ENCODE measurements at places on chromosomes 5 and 9.

GRCh38 chr9:134301387-134302129, 24.7 kb upstream of the RXRA start:
- peak; percentile 13 for DNase-seq

DNA sequence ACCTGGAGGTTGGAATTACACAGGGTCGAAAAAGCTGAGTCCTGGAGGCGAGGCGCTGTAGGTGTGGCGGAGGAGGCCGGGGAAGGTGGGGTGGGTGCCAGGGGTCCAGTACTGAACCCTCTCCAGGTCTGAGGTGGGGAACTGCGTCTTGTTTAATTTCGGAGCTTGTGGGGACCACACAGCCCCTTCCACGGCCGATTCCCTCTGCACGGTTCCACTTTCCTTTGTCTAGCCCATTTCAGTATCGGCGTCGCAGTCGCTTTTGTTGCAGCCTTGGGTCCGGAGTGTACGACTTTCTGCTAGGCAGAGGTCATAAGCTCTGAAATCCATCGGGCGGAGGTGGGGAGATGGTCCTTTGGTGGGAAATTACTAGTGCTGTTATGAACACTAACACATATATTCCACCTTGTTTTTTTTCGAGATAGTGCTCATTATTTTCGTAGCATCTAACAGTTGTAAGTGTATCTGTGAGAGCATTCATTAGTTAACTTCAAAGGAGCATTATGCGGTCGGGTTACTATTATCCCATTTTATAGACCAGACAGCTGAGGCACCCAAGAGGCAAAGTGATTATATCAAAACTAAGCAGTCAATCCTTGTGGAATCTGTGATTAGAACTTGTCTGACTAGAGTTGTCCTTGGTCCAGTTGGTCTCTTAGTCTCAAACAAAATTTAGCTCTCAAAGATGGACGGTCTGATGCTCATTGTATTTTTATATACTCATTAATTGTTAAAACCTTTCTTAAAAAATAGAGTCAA, 737 bp downstream of the RNF180 start:
- DNase-seq: peak; percentile 19

- DNase-seq: no peak
Observed at GRCh38 chr5:39076757-39077728, 2.8 kb upstream of the RICTOR start.

DNA sequence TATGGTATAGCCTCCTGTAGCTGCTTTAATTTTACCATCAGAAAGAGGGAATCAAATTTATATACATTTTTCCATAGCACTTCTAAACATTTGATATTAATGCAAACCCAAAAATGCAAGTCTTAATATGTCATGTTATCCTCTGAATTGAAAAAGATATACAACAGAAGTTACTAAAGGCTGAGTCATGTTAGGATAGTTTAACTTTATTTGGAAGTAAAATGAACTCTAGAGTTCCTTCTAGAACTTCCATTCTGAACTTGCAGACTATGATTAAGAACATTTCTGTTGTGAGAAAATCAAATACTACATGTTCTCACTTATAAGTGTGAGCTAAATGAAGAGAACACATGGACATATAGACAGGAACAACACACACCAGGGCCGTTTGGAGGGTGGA, 317.3 kb upstream of the PRR16 start:
- DNase-seq: no peak

DNA sequence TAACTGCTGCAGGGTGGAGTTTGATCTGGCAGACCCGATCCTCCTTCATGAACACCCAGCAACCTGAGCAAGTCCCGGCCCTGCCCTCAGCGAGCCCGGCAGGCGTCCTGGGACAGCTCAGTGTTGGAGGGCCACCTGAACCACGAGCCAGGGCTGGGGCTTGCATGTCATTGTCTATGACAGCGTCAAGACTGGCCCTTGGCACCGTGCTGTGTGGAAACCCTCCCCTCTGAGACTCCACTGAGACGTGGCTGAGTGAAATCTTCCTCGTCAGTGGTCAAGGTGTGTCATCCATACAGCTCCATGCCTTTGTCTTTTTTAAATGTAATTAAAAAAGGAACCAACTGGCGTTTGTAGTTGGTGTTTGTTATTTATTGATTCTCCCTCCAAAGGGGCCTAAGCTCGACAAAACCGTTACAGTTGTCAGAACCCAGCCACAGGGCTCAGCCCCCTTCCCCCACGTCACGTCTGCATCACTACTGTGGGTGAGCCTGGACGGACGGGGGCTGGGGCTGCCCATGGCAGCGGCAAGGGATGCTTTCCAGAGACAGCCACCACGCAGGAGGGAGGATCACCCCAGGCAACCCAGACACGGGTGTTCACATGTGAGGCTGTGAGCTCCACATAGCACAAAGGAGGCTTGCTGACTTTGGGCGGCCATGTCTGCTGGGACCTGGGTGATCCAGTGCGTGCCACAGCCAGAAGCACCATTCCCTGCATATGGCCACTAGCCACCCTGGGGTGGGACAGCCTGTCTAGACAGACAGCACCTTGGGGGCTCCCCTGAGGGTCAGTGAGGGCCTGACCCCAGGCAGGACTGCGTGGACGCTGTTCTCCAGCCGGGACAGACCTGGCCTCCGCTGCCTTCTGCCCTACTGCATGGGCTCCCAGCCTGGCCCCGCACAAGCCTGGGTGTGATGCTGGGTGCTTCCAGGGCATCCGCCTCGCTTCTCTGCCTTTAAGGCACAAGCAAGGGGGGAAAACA, 7.3 kb downstream of the UCK1 start:
- no peak for DNase-seq

DNA sequence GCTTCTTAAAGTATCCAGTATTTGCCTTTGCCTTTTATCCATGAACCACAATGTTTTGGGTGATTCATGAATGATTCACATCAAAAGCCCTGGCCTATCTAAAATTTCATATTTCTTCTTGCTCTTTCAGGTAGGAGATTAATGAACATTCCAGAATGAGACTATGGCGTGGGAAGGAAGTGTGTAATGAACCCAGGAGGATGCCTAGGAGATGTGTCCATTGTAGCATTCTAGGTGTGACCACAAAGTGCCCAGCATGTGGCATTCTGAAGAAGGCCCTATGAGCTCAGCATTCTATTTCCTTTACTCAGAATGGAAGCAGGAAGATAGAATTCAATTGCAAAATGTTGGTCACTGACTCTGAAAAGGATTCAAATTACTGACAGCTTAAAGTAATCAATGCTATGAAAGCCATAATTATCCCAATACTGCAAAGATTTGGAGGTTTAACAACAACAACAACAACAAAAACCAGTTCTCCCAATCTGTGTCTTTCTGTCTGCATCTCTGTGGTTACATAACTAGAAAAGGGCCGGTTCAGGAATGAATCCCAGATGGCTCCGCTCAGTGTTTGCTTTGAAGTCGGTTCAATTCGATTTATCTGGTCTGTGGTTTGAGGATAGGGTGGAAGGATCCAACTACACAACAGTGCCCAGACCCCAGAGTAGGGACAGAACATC, 126.7 kb downstream of the FOXD1 start:
- DNase-seq: no peak

GRCh38 chr5:160347448-160347847, 23.0 kb downstream of the C1QTNF2 start:
- DNase-seq: peak; percentile 76
